ENCODE measurements at places on chromosomes 2 and 18.

GRCh38 chr18:7889515-7889914, 322.4 kb downstream of the PTPRM start:
- no peak for DNase-seq

DNA sequence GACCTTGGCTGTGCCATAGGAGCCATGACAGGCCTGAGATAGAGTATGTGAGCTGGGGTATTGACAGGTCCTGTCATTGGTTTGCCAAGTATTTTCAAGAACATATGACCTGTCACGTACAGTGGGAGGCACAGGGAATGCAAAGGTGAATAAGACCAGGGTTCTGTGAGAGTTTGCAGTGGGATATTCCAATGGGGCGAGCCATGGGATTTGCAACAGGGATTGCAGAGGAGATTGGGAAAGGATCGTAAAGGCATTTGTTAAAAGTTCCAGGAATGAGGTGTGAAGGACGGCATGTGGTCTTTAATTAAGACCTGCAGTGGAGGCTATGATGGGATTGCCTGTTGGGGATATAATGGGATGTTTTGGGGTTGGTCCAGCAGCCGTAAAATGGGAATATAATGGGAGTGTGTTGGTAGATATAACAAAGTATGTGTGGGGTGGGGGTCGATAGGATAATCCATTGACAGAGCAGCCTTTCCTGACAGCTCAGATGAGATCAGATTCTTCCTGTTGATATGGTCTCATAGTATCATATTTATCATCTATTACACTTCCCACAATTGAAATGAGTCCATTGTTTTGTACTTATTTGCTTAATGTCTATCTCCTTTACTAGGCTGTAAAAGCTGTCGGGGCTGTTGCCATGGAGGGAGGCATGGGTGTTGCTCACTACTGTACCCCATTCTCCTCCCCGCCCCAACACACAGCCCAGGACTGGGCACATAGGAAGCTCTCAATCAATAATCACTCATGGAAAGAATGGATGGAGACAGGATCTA, 38.1 kb downstream of the PKDCC start:
- no peak for DNase-seq

GRCh38 chr2:203394519-203395227, 66.5 kb downstream of the ABI2 start:
- DNase-seq = no peak

DNA sequence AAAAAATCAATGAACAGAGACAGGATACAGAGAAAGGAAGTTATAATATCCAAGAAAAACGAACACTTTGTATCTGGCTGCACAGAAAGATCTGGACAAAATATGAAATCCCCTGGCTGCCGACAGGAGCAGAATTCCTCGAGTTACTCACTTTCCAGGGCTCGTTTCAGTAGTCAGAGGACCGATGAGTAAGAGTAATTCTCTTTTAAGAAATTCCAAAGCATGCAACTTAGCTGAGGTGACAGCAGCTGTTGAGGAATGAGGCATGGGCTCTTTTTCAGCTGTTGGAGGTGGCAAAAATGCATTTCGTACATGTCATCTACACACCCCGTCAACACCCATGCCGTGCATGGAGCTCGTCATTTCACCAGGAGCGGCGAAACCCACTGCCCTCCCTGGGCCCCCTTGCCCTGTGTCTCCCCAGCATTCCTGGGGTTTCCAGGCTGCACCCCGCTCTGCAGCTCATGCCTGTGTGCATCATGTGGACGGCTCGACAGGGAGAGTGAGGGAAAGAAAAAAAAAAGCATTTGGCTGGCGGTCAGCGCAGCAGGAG, 210.8 kb upstream of the SMIM21 start:
- no peak for DNase-seq

DNA sequence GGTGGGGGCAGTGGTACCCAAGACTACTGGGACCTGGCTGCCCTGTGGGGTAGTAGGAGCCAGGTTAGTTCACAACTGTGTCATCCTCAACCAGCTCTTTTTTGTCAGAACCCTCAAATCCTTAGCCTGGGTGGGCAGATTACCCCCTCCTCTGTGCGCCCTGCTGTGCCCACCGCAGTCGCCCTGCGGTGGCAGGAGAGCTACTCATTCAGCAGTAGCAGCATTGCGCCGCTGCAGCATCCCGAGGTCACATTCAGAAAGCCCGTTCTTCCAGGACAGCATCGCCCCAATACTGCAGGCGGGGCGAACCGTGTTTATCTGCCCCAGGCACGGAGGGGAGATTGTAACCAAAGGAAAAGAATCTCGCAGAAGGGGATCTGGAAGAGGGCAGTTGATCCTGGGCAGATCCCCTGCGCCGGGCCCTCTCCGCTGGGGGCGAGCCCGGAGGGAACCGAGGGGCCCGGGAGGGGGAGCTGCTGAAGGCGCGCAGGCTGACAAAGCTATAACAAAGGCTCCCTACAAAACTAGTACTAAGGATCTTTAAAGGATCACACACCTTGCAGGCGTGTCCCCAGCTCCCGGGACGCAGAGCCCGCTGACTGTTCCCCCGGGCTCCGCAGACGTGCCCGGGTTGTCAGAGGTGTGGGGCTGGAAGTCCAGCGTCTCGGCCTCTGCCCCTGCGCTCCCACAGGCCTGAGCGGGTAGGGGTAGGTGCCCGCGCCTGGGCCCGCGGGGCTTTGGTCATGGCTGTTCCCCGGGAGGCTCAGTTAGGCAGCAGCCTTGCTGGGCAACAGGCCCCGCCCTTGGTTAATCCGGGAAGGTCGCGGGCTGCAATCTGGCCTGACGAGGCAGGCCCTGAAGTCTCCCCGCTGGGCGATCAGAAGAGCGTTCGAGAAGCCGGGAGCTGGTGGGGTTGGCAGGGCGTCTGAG, 13.2 kb downstream of the POU3F3 start:
- DNase-seq = no peak

- no peak for DNase-seq
Measured at GRCh38 chr2:110971811-110972210, 148.9 kb upstream of the BCL2L11 start.

DNA sequence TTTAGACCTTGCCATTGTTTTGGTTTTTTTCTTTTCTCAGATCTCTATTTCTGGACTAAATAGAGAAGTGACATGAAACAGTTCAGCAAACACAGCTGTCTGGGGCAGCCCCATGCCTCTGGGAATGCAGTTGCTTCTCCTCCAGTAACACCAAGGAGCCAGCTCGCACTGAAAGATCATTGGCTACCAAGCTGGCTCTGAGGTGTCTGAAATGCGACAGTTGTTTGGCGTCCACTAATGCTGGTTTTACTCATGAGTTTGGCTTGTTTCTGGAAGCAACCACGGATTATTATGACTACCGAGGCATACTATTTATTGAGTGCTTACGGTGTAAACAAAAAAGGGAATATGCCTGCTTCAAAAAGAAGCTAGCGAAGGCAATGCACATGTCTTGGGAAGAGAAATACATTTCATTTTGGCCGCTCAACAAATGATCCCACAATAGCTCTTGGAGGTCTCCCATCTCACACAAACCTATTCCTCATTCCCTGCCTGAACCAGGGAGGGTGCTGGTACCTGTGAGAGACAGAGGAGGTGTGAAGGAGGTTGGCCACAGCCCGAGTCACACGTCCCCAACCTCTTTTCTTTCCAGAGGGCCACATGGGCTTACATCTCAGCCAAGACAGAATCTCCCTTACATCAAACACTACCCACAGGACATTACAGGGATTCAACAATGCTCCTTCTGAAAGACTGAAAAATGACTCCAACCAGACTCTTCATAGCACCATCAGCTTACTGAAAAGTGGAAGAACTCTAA, 37.5 kb upstream of the NEB start:
- no peak for DNase-seq

- DNase-seq = no peak
Measured at GRCh38 chr2:120674246-120675170, 61.2 kb upstream of the GLI2 start.

DNA sequence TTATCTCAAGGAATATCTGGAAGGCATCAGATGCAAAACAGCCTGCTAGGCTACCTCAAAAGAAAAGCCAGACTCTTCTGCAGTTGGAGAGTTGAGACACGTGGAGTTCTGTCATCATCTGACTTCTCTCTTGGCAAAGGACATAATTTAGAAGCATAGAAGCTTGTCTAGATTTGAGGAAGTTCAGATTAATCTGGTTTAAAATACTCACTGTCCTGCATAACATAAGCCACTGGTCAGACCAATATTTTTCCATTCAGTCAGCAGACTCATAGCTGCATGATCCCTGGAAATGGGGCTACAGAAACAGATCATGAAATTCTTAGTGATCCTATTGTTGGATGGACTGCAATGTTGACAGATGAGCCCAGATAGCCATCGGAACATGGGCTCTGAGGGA, 349.0 kb downstream of the TXNL1 start:
- no peak for DNase-seq

- DNase-seq = no peak
Measured at GRCh38 chr18:74616494-74616893, 18.8 kb downstream of the ZNF407 start.

GRCh38 chr2:55418512-55419232, 984 bp downstream of the CCDC88A start:
- peak; percentile 75 for DNase-seq

GRCh38 chr2:196274387-196274809, 103.0 kb upstream of the STK17B start:
- DNase-seq = no peak

GRCh38 chr2:113822087-113822815, 65.8 kb upstream of the SLC35F5 start:
- no peak for DNase-seq

DNA sequence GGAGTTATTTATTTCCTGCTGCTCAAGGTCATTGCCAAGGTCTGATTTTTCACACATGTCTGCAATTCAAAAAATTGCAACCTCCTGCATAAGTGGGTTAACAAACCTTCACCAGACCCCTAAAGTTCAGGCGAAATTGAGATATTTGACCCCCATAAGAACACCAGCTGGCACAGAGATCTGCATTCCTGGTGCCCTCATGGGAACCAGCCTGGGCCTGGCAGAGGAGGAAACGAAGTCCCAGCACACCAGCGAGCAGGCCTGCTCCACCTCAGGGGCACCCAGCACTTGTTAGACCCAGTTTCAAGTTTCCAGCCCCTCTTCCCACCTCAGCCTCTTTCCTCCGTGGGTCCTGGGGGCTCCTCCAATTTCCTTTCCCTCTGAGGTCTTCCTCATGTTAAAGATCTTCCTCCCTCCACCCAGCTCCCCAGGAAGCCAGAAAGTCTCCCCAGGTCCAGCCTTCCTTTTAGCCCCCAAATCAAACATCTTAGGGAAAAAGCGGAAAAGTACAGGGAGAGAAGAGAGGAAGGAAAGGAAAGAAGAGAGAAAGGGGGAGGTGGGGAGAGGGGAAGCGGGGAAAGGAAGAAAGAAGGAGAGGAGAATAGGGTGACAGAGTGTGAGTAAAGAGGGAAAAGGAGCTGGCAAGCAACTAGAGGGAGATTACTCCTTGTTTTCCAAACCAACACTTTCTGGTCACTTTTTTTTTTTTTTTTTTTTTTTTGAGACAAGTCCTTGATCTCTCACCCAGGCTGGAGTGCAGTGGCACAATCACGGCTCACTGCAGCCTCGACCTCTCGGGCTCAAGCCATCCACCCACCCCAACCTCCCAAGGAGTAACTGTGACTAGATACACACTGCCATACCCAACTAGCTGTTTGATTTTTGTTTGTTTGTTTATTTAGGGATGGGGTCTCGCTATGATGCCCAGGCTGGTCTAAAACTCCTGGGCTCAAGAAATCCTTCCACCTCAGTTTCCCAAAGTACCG, 3.9 kb upstream of the C2orf72 start:
- no peak for DNase-seq

All from SHP77 treated with DMSO at 0.1 percent for 48 hours (cell line).